Lung microvascular endothelial cell (primary cell): ENCODE measurements at places on chromosomes 2 and 18.

DNA sequence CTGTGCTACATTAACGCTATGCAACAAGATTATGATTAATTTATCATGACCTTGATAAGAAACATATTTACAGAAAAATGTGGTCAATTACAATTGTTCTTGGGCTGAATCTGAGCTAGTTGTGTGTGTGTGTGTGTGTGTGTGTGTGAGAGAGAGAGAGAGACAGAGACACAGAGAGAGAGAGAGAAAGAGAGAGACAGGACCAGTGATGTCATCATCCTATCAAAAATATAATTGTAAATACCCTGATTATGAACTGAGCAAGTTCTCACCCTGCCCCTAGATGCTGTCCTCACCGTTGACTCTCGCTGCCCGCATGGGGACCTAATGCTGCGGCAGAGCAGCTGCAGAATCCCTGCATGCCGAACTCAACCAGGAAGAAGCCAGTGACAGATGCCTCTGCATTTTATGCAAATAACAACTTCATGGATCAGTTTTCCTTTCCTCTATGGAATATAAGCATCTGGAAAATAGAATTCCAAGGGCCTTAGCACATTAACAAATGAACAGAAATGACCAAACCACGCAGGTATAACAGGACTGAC lies 512.5 kb downstream of the PLCL1 start:
- DNase-seq: no peak

DNA sequence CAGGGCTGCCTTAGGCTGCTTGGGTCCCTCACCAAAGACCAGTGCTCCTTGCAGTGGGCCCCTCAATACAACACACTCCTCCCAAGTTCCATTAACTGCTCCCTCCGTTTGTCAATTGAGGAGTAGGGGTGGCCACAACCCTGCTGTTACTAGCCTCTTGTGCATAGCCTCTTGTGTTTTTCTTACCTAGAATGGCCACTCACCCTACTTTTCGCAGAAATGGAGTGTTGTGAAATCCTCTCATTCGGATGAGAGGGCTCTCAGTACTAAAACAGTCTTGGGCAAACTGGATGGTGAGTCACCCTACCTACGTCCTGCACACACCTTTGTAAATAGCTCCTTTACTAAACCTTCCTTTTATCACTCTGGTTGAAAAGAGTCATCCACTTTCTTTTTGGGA lies 253.9 kb downstream of the OSR1 start:
- no peak for DNase-seq

GRCh38 chr2:64453770-64454385 lies at the start of gene LGALSL:
LGALSL (plus strand) TSS chr2:64454162; CDS start chr2:64454546, 384 bp downstream.
- DNase-seq: peak; percentile 80

GRCh38 chr2:23436346-23437098 lies 51.5 kb downstream of the KLHL29 start:
- peak; percentile 83 for DNase-seq
